Natural killer cell treated with Interleukin-12 subunit alpha and Interleukin-12 subunit beta and Interleukin-15 and Interleukin-18, amount 100 ng/mL, for 72 hours (primary cell): ENCODE measurements at places on chromosomes 5 and 9. TPM values are rescaled to one million over a fixed set of nuclear protein-coding genes. Genes with fewer than 3 reads are reported as not detected.

DNA sequence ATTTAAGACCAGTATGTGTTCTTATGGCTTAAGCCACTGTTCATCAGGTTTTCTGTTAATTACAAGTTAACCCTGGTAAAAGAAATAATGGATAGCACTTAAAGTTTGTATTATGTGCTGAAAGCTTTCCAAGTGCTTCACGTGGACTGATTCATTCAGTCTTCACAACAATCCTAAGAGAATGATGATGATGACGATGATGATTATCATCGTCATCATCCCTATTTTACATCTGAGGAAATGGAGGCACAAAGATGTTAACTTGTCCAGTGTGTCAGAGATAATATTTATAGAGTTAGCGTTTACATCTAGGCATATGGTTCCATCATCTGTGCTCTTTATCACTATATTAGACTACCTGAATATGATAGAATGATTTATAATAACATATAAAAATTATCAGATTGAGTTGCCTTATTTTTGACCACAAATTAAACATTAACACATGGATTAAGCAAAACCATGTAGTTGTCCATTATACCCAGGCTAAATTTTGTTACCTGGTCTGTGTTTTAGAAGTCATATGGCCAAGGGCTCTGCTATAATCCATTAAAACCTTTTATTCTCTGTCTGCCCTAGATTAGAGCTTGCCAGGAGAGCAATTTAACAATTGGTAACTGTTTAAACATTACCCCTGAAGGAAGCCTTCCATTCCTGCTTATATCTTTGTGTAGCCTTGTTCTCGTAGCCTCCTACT is 102.3 kb upstream of the MAP3K1 start:
- peaks cover 9% of the 10 kb centered on the region for H3K4me1 ChIP-seq
- no peak overlapping the region for H3K27ac ChIP-seq
- no peak overlapping the region for H3K4me3 ChIP-seq
- H3K36me3 ChIP-seq: no peaks in the 10 kb centered on the region

GRCh38 chr9:28215536-28216299 is 642.4 kb upstream of the C9orf72 start:
- H3K27me3 ChIP-seq: no peaks in the 10 kb centered on the region
- H3K36me3 ChIP-seq: no peaks in the 10 kb centered on the region
- no peak overlapping the region for H3K27ac ChIP-seq
- no peak overlapping the region for H3K4me3 ChIP-seq

DNA sequence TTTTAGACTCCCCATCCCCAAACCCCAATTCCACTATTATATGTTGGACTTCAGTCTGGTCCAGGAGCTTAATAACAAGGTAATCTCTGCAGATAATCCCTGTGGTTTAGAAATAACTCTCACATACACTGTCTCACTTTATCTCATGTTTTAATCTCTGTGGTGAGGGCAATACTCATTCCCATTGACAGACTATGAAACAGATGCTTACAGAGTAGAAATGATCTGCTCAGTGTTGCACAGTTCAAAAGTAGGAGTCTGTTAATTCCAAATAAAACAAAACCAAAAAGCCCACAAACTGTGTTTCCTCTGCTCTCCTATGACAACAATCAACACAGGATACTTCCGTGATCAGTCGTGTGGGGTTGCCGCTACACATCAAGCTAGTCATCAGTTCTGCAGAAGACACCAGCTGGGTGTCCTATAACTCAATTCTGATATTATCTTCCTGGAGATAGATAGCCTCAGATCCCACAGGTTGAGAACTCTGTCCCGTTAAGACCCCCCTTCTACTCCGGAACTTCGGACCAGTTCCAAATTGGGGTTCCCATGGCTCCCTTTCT is 26.3 kb upstream of the FANCC start:
- H3K27me3 ChIP-seq: peaks cover 23% of the 10 kb centered on the region
- DNase-seq: no peak
- no peak overlapping the region for H3K4me3 ChIP-seq

GRCh38 chr5:74116266-74116665 is 490.3 kb downstream of the ARHGEF28 start:
- H3K27me3 ChIP-seq: peaks cover 27% of the 10 kb centered on the region
- no peaks in the 10 kb centered on the region for H3K36me3 ChIP-seq
- H3K27ac ChIP-seq: no peak overlapping the region
- no peaks in the 10 kb centered on the region for H3K4me1 ChIP-seq

GRCh38 chr5:79753877-79754645 is 64.4 kb downstream of the CMYA5 start:
- H3K27me3 ChIP-seq: peaks cover 5% of the 10 kb centered on the region
- H3K27ac ChIP-seq: no peak overlapping the region
- H3K36me3 ChIP-seq: no peaks in the 10 kb centered on the region
- no peak overlapping the region for H3K4me3 ChIP-seq
- no peak for DNase-seq
- no peaks in the 10 kb centered on the region for H3K4me1 ChIP-seq

The TAF1L gene
- not detected for total RNA-seq

The BOD1 gene
- 24.4 TPM for total RNA-seq

The MCC gene
- 3.8 TPM for total RNA-seq

The CD180 gene
- total RNA-seq: 0.14 TPM

- no peaks in the 10 kb centered on the region for H3K36me3 ChIP-seq
- H3K4me1 ChIP-seq: no peaks in the 10 kb centered on the region
- H3K27ac ChIP-seq: no peak overlapping the region
- H3K27me3 ChIP-seq: peaks cover 14% of the 10 kb centered on the region
Measured at GRCh38 chr9:138069731-138070456, 192.3 kb downstream of the CACNA1B start.

- H3K27me3 ChIP-seq: peaks cover 45% of the 10 kb centered on the region
- no peak overlapping the region for H3K27ac ChIP-seq
- no peaks in the 10 kb centered on the region for H3K36me3 ChIP-seq
- peaks cover 18% of the 10 kb centered on the region for H3K4me1 ChIP-seq
Measured at GRCh38 chr5:964821-965220, 43.8 kb upstream of the NKD2 start.

- H3K36me3 ChIP-seq: no peaks in the 10 kb centered on the region
- no peak overlapping the region for H3K27ac ChIP-seq
- H3K27me3 ChIP-seq: peaks cover 2% of the 10 kb centered on the region
Measured at GRCh38 chr5:6856653-6857052, 143.4 kb downstream of the TENT4A start.

DNA sequence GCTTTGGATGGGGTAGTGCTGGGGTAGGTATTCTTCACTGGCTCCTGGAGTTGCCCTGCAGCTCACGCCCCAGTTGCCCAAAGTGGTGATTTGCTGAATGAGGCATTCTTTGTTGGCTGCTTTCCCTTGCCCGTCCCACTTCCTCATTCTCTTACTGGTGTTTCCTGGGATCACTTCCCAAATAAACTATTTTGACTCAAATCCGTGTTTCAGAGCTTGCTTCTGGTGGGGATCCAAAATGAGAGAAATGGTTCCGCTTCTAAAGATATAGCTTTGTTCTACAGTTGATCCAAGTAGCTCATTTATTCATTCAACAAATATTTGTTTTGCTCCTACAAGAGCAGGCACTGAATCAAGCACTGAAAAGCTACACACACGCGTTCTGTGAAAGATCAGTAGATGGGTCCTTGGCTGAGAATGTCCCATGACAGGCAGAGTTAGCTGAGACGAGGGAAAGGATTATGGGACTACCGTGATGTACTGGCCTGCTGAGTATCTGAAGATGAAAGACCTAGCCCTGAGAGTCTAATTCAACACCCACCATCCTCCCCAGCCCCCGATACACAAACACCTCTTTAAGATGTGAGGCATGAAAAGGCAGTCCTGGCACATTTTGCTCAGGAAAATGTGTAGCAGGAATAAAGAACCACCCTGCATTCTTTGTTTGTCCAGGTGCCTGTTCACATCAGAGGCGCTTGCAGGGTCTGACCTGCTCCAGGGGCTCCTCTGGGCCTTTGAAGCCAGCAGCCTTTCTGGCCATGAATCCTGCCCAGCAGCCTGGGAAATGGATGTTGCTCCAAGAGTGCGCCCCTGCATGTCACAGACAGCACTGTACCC is 143.1 kb upstream of the RANBP3L start:
- no peaks in the 10 kb centered on the region for H3K36me3 ChIP-seq
- H3K27me3 ChIP-seq: peaks cover 19% of the 10 kb centered on the region
- no peak for DNase-seq
- no peak overlapping the region for H3K4me3 ChIP-seq
- no peaks in the 10 kb centered on the region for H3K4me1 ChIP-seq
- H3K27ac ChIP-seq: no peak overlapping the region

DNA sequence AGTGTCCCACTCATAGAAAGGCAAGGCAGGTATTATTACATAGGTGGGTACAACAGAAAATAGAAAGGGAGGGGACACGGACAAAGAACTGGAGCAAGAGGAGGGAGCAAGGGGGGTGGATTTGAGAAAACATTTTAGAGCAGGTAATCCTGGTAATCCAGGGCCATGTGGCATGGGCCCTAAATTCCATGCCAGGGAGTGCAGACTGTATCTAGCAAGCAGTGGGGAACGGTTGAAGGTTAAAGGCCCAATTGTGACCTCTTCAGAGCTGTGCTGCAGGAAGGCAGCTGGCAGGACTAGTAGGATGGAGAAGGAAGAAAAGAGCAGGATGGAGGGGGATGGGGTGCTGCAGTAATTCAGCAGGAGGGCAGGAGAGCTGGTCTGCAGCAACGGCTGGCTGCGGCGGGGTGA is 75.2 kb downstream of the PDE6A start:
- H3K27ac ChIP-seq: no peak overlapping the region
- DNase-seq: no peak
- H3K4me1 ChIP-seq: peaks cover 3% of the 10 kb centered on the region
- no peaks in the 10 kb centered on the region for H3K36me3 ChIP-seq
- no peak overlapping the region for H3K4me3 ChIP-seq

The LECT2 gene
- total RNA-seq: not detected

DNA sequence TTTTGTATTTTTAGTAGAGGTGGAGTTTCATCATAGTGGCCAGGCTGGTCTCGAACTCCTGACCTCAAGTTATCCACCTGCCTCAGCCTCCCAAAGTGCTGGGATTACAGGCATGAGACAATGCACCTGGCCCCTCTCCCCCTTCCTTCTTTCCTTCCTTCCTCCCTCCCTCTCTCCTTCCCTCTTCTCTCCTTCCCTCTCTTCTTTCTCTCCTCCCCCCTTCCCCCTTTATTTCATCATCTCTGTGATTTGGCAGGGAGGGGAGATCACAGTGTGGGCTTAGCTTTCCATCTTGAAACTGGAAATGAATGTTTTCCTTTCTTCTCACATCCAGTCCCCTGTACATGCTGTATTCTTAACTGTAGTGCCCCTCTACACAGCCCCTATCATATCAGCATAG is 12.7 kb downstream of the RHOBTB3 start:
- no peak overlapping the region for H3K27ac ChIP-seq
- DNase-seq: no peak

GRCh38 chr5:110335361-110336066 is 391.0 kb downstream of the TMEM232 start:
- no peak overlapping the region for H3K4me3 ChIP-seq
- no peak for DNase-seq
- no peaks in the 10 kb centered on the region for H3K36me3 ChIP-seq
- no peaks in the 10 kb centered on the region for H3K27me3 ChIP-seq
- no peak overlapping the region for H3K27ac ChIP-seq

GRCh38 chr5:180034564-180034963 is 37.0 kb downstream of the RNF130 start:
- peaks cover 25% of the 10 kb centered on the region for H3K36me3 ChIP-seq
- no peak overlapping the region for H3K4me3 ChIP-seq
- no peak overlapping the region for H3K27ac ChIP-seq
- DNase-seq: no peak
- no peaks in the 10 kb centered on the region for H3K4me1 ChIP-seq
- H3K27me3 ChIP-seq: no peaks in the 10 kb centered on the region

The GLDC gene
- 15.2 TPM for total RNA-seq

GRCh38 chr9:34547960-34548611 is 25.3 kb upstream of the ENHO start:
- H3K4me3 ChIP-seq: no peak overlapping the region
- peaks cover 11% of the 10 kb centered on the region for H3K27me3 ChIP-seq
- no peaks in the 10 kb centered on the region for H3K36me3 ChIP-seq
- DNase-seq: no peak
- no peak overlapping the region for H3K27ac ChIP-seq

GRCh38 chr9:8946461-8946860 is 1146.9 kb upstream of the DMAC1 start:
- no peak for DNase-seq
- H3K4me1 ChIP-seq: no peaks in the 10 kb centered on the region
- H3K27ac ChIP-seq: no peak overlapping the region
- H3K4me3 ChIP-seq: no peak overlapping the region
- no peaks in the 10 kb centered on the region for H3K36me3 ChIP-seq
- no peaks in the 10 kb centered on the region for H3K27me3 ChIP-seq

DNA sequence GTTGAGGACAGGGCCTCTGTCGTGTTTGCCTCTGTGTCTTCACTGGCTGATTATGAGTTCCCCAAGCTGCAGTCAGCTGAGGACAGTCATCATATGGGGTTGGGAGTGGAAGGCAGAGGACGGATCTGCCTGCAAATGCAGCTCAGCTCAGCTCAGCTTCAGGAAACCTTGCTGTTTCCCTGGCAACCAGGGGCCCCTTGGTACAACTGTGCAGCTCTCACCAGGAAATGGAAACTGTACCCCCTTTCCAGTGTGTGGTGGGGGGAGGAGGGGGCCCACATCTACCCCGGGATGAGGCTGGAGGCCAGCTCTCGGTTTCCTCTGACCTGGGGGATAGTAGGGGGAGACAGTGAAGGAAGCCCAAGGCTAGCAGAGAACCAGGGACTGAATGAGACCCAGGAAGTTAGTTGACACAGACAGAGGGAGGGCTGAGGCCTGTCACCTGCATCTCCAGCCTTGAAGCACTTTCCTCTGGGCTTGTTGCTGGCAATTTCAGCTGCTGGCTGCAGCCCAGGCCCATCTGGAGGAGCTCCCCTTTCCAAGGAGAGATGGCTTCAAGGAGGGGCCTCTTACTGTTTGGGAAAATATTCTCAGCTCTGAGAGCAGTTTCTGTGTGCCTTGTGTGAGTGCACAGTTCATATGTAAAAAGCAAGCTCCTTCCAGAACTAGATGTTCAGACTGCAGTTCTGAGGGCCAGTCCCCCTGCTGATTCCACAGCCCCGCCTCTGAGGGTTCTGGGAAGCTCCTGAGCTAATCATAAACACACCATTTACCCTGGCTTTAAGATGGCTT is 6.9 kb downstream of the ANXA6 start:
- DNase-seq: no peak
- H3K4me3 ChIP-seq: peak overlapping the region; percentile 100
- peaks cover 92% of the 10 kb centered on the region for H3K4me1 ChIP-seq
- peak overlapping the region; percentile 92 for H3K27ac ChIP-seq
- no peaks in the 10 kb centered on the region for H3K27me3 ChIP-seq

DNA sequence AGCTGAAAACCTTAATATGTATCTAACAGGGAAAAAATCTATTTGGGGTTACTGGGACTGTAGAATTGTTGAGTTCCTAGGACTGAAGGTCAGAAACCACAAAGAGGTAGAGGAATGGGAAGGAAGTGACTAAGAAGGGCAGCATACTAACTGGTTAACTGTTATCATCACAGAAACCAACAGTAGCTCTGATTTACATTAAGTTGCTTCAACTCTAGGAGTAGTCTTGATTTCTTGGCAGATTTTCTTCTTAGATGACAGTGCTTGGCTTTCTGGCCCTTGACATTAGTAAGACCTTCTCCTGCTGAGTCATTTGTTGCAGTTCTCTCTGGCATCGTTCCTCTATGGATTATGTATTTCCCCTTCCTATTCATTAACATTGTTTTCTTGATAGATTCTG is 116.1 kb upstream of the RASA1 start:
- no peak overlapping the region for H3K4me3 ChIP-seq
- H3K27ac ChIP-seq: no peak overlapping the region
- no peak for DNase-seq
- no peaks in the 10 kb centered on the region for H3K36me3 ChIP-seq
- H3K27me3 ChIP-seq: no peaks in the 10 kb centered on the region

The TPPP gene
- total RNA-seq: not detected

GRCh38 chr5:140591747-140592372 is 27.2 kb downstream of the SLC35A4 start:
- no peaks in the 10 kb centered on the region for H3K36me3 ChIP-seq
- peaks cover 3% of the 10 kb centered on the region for H3K27me3 ChIP-seq
- H3K4me3 ChIP-seq: no peak overlapping the region
- no peak for DNase-seq
